ENCODE measurements at places on chromosomes 5 and 9.

DNA sequence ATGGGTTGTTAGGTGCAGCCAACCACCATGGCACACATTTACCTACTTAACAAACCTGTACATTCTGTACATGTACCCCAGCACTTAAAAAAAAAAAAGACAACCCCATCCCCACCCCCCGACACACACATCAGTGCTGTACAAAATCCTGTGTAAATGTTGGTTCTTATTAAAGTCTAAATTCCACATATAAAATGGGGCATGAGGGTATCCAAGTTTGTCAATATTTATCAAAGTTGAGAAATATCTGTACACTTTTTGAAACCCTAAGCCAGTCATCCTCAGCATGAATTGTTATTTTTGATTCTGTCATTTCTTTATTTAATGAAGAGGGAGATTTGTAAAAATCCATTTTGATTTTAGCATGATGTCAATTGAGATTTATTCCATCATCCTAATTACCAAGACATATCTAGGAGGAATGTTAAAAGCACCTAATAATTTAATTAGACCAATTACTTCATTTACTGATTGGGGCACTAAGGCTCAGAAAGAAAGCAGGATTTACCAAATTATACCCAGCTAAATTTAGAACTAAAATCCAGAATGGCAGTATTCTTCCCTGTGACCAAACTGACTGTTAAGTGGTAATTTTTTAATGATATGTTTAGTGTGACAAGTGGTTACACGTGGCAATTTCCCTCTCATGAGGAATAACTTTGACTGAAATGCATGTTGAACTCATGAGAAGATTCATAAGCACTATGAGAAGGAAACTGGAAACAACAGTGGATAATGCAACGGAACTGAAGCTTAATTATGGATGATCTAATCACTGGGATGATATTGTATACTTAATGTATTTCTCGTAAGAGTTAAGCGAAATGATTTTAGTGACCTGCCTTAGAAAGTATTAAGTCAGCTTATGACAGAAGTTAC lies 195.9 kb downstream of the SGCD start:
- no peak for DNase-seq

DNA sequence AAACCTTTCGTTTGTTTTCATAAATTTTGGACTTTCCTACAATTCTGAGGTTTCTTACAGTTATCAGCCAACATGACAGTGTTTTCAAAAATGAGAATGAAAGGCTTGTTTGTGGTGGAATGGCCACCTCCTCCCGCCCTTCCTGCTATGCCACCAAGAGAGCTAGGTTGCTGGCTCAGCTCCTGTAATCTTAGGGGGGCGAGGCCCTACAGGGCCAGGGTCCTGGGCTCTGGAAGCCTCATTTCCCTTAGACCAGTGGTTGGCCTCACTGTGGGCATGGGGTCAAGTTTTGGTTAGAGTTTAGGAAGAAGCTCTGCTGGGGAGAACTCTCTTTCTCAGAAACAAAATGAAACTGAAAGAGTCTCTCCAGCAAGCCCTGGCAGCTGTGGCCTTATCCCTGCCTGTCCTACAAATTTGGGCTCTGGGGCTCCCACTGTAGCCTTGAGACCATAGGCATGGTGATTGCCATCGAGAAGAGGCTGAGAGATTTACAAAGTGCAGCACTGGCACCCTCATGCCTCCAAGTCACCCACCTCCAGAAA lies 66.2 kb downstream of the IRX1 start:
- DNase-seq: no peak

DNA sequence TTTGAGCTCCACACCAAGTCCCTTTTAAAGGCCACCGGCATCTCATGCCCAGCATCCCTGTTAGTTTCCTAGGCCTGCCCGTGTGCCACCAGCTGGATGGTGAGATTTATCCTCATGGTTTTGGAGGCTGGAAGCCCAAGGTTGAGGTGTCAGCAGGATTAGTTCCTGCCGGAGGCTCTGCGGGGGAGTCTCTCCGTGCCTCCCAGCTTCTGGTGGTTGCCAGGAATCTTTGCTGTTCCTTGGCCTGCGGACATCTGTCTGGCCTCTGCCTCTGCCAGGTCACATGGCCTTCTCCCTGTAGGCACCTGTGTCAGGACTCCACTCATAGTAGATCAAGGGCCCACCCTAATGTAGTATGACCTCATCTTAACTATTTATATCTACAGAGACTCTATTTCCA lies 45.4 kb downstream of the JADE2 start:
- DNase-seq: no peak

- DNase-seq: peak; percentile 97
These were observed 1.5 kb upstream of the SHC3 start for GRCh38 chr9:89179895-89180734.

DNA sequence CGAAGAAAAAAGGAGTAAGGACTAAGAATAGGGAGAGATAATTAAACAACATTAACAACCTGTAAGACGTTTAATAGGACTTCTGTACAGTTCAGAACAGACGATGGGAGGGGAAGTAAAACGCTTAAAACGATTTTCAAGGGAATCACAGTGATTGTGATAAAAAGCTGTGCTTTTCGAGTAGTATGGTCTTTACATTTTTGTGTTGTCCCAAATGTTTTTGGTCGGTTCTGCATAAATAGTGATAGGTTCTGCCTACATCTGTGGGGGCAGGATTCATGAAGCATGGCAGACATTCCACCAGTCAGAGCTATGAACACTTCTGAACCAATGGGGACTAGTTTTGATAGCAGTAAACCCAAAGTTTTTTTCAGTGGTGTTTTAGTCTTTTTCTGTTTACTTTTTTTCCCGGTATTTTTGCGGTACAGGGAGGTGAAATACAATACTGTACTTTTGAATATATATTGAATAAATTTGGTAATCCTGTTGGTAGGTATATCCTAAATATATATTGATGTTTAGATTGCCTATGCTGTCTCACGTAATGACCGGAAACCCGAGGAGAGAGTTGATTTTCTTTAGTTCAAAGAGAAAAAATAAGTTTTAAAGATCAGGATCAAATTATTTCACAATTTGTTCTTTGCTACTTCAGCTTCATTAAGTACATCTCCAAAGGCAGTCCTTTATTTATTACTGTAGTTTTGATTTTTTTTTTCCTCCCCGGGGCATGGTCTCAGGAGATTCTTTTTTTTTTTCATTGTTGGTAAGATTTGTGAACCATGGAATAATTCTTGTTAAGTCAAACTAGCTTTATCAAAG lies 1.3 kb downstream of the ERBIN start:
- peak; percentile 55 for DNase-seq

GRCh38 chr9:90953200-90953599 lies 151.6 kb downstream of the SYK start:
- DNase-seq: no peak

DNA sequence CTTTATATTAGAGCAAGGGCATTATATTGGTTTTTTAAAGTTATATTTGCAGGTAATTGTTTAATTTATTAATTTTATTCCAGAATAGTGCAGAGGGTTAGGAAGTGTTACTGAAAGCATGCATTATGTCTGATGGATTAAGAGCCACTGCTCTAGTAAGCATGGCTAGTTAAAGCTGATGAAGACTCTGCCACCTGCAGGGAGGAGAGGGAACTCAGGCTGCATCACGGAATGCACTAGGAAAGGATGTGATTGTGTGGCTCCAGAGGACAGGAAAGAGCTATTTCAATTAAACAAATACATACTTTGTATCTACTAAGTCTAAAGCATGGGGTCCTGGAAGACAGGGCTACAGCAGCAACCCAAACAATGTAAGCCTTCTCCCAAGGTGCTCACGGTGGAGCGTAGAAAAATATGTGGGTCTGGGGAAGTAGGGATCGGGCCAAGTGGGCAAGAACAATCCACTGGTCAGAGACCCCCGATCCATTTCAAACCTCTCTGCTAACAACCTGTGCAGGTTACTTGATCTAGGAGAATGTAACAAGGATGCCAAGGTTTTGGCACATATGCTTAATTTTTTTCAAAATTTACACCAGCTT lies 15.3 kb upstream of the GRXCR2 start:
- peak; percentile 65 for DNase-seq

GRCh38 chr5:102279711-102280110 lies 16.4 kb downstream of the SLCO4C1 start:
- DNase-seq: no peak

DNA sequence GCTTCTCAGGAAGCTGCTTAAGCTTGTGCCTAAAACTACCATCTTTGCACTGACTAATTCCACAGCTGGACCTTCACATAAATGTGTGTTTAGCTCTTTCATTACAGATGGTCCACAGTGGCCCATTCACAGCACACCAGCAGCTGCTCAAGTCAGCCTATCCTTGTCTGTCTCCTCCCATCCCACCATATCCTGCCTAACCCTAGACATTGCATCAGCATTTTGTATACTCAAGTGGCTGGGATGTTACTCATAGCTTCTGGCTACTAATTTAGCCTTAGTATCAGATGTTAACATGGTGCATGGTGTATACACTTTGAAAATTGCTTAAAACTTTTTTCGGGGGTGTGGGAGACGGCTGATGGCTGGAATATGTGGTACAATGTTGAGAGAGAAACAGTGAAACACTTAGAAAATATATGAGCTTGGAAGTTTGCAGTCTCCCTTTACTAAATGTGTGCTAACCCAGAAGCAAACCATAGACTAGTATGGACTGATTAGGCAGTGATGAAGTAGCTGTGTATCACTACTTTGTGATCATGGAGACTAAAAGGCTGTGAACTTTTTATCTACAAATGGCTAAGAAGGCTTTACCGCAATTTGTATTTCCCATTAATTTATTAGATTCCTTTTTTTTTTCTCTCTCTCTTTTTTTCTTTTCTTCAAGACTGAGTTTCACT lies 83.1 kb downstream of the JMY start:
- DNase-seq: peak; percentile 80

GRCh38 chr5:88322785-88323184 lies 54.1 kb upstream of the TMEM161B start:
- DNase-seq: peak; percentile 9

DNA sequence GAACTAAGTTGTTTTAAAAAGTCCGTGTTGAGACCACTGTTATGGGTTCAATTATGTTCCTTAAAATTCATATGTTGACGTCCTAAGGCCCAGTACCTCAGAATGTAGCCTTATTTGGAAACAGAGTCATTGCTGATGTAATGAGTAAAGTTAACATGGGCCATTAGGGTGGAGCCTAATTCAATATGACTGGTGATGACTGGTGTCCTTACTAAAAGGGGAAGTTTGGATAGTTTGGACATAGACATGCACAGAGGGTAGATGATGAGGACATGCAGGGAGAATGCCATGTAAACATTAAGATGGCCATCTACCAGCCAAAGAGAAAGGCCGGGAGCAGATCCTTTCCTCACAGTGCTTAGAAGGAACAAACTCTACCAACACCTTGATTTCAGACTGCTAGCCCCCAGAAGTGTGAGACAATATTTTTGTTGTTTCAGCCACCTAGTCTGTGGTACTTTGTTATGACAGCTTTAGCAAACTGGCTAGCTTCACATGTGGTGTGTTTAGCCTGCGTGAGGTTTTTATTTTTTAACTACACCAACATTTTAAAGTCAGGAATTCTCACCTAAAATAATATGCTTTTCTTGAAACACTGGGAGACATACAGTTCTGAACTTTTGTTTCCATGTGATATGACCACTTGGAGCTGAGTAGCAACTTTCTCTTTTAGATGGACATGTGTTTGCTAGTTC lies 135.3 kb downstream of the YIPF5 start:
- DNase-seq: no peak

- peak; percentile 43 for DNase-seq
These were observed 148.7 kb upstream of the ERCC6L2 start for GRCh38 chr9:95726756-95727155.

GRCh38 chr5:88681211-88681803 lies 201.7 kb downstream of the MEF2C start:
- no peak for DNase-seq

- DNase-seq: peak; percentile 85
These were observed 1058.5 kb upstream of the DMAC1 start for GRCh38 chr9:8857926-8858595.

DNA sequence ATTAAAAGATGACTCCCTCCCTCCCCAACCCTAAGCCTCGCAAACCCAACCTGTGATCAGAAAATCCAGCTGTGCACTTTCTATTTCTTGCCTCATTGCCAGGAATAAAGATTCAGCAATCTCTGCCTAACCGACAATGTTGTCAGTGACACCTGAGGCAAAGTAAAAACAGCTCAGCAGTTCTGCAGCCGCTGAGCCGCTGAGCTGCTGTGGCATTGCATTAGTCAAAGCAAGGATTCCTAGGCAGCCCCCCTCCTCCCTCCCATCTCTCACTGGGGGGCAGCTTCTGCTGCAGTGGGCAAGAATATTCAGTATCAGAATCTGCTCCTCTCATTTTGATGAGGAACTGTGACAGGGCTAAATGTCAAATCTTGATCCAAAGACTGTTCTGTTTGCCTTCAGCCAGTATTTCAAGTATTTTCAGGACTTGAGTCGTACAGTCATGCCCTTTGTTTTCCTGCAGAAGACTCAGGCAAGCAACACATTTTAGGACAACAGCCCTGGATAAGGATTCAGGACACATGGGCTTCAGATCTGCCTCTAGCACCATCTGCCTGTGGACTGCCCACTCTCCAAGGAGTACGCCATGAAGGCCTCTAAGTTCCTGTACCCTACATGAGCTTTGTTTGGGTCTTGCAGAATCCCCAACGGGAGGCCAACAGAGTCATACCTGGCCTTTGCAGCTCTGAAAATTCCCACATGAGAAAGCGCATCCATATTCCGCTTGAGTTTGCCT lies 41.1 kb upstream of the DAP start:
- DNase-seq: no peak

DNA sequence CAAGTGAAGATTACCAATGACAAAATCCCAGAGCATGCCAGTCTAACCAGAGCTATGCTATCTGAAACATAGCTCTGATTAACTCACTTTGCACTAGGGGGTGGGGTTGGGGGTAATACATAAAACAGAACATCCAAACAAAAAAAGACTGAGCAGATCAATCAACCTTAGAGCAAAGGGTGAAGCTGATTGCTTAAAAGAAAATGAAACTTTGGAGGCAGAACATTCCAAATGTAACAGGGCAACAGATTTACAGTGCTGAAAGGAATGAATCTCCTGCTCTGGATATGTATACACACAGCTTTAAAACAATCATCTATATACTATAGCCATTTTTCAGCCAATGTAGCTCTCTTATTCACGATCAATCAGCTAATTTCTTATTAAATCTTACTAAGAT lies 4.9 kb downstream of the IL6ST start:
- no peak for DNase-seq

- DNase-seq: no peak
These were observed 67.5 kb downstream of the ZCCHC7 start for GRCh38 chr9:37187713-37188439.

DNA sequence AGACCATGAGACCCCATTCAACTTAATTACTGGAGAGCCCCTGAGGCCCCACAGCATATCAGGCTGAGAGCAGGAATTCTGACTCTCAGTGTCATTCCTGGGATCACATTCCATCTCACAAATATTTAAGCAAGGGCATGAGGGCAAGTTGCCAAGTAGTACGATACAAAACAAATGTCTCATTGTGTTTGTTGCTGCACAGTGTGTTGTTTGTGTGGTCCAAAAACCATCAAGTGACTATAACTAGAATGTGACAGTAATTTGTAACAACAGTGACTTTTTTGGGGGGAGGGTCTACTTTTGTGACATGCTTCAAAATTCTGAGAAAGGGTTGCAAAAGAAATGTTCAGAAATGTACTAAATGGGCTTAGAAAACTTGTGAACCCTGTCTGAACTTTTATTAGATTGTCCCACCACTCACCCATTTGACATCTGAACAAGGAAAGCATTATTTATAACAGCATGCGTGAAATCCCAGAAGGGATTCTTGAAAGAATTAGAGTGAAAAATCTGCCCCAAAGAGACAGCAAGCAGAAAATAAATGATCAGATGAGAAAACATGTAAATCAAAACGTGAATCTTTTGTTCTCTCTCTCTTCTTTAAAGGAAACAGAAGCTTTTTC lies 347.0 kb downstream of the NTRK2 start:
- DNase-seq: no peak

Data from Daoy (cell line).